ENCODE measurements at places on chromosomes 6 and 20.

- peak; percentile 72 for DNase-seq
These were observed 243.7 kb downstream of the ARID1B start for GRCh38 chr6:157020881-157021343.

GRCh38 chr20:23497536-23497935 is 6.6 kb downstream of the CST8 start:
- no peak for DNase-seq

DNA sequence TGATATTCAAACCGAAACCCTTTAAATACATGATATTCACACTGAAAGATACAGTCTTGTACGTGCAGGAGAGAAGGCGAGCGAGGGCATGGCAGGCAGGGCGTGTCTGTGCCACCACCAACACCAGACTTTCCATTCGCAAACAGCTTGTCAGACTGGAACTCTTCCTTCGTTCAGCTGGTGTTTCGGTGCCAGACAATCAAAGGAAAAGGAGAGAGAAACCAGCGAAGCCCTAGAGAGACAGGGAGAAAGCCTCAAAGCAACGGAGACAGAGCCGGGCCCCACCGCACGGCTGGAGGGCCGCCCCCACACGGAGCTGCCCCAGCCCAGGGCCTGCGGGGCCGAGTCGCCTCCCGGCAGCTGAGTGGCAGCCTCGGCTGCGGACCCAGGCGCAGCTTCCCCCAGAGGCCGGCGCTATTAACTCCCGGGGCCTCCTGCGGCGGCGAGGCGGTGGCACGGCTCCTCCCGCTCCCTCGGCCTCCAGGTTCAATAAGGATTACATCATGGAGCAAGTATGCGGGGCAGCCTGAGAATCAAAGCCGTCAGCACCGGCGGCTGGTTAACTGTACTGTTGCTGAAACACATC is 32.1 kb upstream of the NR2E1 start:
- DNase-seq, result peak; percentile 95

DNA sequence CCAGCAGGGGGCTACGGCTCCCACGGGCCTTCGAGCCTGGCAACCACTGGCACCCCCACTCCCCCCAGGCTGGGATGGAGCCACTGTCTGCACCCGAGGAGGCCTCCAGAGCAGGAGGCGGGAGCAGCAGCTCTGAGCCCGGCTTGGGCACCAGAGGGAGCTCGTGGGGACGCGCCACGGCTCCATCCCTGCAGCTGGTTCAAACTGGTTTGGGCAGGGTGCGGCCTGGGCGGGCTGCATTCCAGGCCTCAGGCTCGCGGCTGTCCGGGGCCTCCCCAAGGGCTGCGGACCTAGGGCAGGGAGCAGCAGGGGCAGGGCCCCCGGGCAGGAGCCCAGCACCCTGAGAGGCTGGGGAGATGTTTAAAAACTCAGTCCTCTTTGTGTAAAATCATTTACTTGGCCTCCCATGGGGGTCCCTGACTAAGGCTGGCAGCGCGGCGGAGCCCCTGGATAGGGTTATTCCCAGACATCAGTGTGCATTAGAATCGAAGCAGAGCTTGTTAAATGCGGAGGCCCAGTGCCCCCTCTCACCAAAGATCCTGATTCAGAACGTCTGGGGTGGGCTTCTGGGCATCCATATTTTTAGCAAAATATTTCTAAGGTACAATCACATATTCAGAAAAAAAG is 4.1 kb upstream of the BCAS4 start:
- peak; percentile 93 for DNase-seq

DNA sequence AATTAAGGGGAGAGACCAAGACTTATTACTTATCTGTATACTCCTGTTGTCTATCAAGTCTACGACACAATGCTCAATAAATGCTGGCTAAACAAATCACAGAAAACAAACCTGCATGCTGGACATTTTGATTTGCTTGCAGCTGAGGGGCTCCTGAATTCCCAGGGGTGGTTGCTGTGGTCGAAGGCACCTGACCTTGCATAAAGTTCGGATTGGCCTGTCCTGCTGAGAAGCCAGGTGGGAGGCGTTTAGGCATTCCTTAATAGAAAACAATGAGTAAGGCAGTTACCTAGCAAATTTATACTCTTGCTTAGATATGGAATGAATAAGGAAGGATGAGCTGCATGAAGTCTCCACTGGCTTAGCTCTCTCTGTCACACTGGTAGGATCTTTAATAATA is 50.5 kb downstream of the TP53INP2 start:
- DNase-seq, result no peak

- DNase-seq, result no peak
These were observed 10.3 kb downstream of the GRM4 start for GRCh38 chr6:34135541-34135940.

DNA sequence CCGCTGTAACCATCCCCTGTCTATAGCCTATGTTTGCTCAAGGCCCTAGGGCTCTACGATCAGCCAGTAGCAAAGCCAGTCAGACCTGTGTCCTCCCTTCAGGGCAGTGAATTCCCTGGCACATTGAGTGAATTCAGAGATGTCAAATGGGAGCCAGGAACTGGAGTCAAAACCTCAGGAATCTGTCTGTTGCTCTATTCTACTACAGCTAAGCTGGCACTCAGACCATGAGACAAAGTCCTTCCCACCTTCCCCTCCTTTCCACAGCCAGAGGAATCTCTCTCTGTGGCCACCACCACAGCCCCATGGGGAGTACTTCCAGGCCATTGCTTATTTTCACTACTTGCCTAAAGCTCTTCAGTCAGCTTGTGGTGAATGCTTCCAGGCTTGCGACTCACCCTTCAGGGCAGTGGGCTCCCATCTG is 82.0 kb downstream of the PKIB start:
- peak; percentile 74 for DNase-seq

DNA sequence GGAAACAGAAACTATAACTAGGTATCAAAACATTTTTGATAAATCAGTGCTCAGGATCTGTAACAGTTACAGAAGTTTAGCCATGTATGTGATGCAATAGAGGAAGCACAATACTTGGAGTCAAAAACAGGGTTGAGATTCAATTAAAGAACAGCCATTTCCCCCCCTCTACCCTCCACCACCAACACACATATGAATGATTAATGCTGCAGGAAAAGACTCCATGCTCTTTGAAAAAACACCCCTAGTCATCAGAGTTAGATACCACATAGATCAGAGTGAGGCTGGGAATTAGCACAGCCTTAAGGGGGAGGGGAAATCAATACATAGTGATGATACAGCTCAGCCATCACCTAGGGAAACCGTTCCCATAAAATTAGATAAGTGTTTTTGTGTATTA is 108.9 kb upstream of the EMILIN3 start:
- DNase-seq, result no peak

DNA sequence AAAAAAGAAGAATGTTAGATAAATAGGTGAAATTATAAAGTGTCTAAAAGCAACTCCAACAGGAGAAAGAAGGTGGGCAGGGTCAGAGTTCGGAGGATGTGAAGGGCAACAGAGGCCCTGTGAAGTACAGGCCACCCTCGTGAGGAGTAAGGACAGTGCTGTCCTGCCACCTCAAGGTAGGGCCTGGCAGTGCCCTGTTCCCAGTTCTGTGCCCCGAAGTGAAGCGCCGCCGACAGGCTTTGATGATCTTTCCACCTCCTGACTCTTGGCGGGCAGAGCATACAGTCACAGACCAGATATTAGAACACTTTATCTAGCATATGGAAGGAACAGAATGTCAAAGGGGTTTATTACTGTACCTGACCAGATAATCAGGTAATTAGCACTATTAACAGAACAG is 75.8 kb downstream of the GJA10 start:
- no peak for DNase-seq

DNA sequence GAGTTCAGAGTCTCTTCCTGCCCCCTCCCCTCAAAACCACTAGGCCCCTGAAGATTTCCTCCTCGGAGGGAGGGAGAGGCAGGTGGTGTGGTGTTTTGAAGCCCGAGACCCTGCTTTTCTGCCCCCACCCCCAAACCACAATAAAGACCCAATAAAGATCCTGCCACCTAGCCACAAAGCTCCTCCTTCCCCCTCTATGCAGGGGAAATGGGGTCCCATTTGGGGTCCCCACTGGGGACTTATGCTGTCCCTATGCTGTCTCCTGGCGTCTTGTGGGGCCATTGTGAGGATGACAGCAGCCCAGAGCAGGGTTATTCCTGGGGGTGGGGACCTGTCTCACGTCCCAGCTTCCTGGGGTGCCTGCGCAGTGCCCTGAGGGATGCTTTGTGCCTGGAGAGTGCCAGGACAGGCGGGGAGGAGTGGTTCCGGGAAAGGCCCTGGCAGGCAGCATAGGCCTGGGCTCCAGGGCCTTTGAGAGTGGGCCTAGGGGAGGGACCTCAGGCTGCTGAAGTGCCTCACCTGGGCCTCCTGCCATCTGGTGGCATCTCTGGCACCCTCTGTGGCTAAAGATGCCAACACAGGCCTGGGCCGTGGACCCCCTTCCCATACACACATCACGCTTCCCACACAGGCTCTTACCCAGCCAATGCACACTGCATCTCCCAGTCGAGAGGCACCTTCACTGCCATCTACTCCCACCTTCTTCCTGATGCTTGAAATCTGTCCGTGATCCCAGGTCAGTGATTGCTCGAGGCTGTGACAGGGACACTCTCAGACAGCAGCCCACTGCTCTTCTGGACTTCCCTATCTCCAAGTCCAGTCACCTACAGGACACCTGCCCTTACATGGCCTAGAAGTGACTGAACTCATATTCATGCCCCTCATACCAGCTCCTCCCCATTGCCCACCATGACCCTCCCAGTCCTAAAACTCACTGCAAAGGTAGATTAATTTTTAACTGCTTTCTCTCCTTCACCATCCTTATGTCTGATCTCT is 7.9 kb upstream of the ARMC12 start:
- DNase-seq, result peak; percentile 12

- no peak for DNase-seq
These were observed 43.0 kb upstream of the TRIM39 start for GRCh38 chr6:30283761-30284160.

DNA sequence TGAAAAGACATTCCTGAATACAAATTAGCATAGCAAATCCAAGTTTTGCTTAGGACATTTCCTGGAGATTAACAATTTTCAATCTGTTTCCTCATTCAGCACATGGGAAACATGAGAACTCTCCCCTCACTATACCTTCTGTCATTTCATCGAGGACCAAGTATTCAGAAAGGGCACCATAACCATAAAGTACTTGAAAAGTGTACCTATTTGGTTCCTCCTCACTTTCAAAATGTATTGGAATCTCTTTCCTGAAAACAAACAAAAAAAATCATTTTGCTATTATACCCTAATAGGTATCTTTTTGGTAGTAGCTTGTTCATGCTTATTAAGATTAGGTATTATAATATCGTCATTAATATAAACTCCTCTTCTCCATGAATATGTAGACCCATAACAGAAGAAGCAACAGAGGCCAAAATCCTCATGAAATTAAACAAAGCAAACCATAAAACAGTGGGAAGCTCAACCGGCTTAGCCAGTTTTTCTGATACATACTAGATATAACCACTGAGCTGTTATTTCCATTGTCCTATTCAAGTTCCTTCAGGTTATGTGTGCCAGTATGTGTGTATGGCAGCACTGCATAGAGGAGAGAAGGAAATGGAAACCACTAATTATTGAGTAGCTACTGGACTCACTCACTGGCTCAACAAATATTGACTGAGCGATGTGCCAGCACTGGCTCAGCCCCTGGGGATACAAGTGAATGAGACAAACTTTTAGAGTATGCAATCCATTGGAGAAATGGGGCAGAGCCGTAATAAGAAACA is 274.0 kb downstream of the MAFB start:
- no peak for DNase-seq

GRCh38 chr6:148819852-148820251 is 73.0 kb downstream of the UST start:
- no peak for DNase-seq

Data from M059J (cell line).